ENCODE measurements at places on chromosomes 3 and 15. TPM values are rescaled to one million over a fixed set of nuclear protein-coding genes. Genes with fewer than 3 reads are reported as not detected.

The SLC25A20 gene
- total RNA-seq: 20.5 TPM

The CISH gene
- not detected for total RNA-seq

The ZNF662 gene
- 0.30 TPM for total RNA-seq

The CCR9 gene
- not detected for total RNA-seq

The CNTN3 gene
- total RNA-seq: 0.09 TPM

Data from Daoy (cell line).